Inflammatory macrophage treated with lipopolysaccharide for 4 hours (primary cell): ENCODE measurements at places on chromosomes 4 and X.
A peak's percentile ranks its signal among the peaks of the same experiment; 100 is the strongest.

DNA sequence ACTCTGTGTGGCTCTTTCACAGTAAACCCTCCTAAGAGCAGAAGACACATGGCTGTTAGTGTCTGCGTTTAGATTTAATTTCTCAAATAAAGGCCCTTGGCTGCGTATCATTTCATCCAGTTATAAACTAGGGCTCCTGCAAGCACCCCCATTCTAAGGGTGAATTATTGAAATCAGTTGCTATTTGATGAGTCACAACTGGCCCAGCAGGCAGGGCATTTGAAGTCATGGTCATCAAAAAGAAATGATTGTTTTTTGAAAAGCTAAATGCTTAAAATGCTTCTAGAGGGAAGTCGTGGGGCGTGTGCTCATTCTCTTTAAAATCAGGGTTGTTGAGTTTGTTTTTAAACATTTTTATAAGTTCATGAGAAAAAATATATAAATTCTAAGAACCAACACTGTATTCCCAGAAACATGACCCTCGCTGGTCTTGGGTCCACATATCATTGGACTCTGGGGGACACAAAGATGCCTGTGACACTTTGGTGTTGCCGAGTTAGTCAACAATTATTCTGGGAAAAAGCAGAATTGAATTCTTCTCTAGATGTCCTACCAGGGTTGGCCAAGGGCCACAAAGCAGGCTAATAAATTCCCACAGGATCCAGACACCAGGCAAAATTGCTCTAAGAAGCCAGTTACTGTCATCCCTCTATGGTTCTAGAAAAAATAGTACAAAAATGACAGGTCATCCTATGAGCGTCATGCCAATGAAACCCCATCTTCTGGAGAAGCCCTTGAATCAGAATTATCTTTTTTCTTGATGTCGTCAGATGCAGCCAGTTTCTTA is 99.5 kb upstream of the MYOZ2 start:
- no peak for DNase-seq

- no peak for DNase-seq
Measured at GRCh38 chrX:137172317-137172948, 138.6 kb upstream of the GPR101 start.

- no peak for DNase-seq
Measured at GRCh38 chrX:14798805-14799397, 74.0 kb downstream of the FANCB start.

GRCh38 chr4:112128452-112128851 is 16.8 kb upstream of the FAM241A start:
- DNase-seq = no peak

DNA sequence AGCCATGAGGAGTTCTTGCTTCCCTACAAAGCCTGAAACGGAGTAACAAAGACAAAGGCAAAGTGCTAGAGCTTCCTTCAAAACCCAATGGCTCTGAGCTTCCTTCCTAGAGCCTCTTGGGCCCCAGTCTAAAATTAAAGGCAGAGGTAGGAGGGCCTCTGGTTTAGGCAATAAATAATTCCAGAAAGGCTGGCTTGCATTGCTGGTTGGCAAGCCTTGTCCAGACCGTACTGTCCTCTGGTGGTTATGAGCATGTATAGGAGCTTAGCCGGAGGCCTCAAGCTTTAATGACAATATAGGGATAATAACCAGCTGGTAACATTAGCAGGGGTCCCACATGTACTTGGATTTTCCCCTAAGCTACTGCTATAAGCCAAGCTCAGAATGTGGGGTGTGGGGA is 237.3 kb downstream of the AR start:
- DNase-seq = no peak

DNA sequence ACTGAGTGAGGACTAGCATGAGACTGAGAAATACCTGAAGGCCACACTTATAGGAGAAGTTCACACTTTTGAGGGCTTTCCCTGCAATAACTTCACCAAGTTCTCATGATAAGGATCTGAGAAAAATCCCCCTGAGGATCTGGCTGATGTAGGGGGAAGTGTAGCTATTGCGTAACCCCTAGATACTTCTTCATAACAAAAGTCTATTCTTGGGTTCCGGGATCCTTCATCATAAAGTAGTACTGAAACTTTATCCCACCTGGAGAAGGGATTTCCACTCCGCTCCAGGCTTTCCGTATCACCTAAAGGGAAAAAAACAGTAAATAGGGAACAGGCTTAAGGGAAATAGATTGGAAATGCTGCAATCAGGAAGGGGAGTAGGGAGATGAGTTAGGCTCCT is 13.3 kb downstream of the USP27X start:
- peak; percentile 52 for DNase-seq

DNA sequence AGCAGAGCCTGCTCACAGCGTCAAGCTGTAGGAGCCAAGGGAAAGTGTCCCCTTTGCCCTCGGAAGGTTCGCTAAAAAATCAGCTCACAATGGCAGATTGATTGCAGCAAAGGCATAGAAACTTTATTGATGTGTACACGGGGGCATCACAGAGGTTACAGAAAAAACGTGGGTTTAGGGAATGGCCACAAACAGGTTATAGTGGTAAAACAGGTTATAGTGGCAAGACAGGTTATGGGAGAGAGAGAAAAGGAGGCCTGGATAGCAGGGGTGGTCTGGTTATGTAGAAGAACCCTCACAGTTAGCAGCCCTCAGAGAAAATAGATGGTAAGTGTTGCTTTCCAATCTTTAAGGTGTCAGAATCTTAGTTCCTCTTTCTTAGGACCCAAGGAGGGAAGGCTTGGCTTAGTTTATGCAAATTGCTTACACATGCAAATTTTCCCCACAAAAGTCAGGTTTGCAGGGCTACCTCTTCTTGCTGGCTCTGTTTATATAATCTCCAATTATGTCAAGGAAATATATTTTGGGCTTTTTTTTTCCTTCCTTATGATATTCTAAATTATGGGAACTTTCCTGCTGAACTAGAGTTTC is 113.7 kb downstream of the BMP15 start:
- no peak for DNase-seq

DNA sequence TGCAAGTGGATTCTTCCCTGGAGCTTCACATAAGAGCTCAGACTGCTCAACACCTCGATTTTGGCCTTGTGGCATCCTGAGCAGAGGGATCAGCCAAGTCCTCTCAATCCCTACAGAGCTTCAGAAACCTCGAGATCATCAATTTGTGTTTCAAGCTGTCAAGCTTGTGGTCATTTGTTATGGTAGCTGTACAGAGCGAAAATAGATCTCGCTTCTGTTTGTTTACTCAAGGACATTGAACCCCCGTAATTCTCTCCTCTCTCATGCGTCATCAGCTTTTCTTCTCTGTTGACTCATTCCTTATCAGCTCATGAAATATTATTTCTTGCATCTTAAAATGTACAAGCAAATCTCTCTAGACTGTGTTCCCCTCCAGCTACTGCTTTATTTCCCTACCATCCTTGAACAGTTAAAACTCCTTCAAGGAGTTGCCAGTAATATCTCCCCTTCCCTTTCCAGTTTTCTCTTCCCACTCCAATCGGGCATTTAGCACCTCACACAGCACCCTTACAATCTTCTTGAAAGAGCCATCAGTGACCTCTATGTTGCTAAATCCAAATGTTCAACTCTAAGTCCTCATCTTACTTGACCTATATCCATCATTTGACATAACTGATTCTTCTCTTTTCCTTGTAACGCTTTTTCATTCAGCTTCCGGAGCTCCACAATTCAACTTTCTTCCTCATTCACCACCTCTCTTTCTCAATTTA is 106.2 kb upstream of the FAT1 start:
- no peak for DNase-seq

DNA sequence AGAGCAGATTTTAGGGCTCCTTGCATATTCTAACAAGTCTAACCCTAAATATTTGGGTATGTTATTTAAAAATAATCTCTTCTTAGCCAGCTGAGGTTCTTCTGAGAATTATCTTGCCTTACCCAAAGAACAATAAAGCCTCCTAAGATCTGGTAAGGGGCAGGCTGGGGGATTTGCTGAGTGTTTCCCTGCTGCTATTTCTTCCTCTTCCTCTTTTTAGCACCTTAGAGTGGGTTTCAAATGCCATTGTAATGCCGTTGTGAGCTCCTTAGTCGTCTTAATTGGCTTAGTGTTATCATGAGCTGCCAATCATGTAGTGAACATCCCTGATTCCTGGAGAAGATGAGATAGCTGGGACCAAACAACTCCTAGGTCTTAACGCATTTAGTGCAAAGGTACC is 15.4 kb downstream of the STOX2 start:
- DNase-seq = no peak

GRCh38 chr4:44210750-44211149 is 237.9 kb downstream of the KCTD8 start:
- no peak for DNase-seq

GRCh38 chr4:158166701-158167100 is 6.1 kb downstream of the GASK1B start:
- DNase-seq = no peak

GRCh38 chr4:120085705-120086104 is 19.1 kb upstream of the MAD2L1 start:
- DNase-seq = peak; percentile 73

DNA sequence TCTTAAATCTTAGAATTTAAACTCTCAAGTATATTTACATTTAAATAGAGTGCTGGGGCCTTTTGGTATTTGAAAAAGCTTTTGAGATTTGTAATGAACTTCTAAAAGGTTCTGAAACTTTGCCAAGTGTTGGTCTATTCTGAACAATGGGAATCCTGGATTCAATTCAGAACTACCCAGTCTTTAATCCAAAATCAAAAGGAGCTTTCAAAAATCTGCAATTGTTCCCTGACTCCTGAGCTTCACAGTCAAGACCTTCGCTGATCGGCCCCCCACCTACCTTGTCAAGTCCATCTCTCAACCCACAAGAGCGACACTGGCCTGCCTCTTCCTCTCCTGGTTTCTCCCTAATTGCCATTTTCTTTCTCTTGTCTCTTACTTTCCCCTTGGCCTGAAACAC is 666.1 kb upstream of the BOD1L1 start:
- no peak for DNase-seq

GRCh38 chr4:147096667-147097604 is 151.3 kb upstream of the TTC29 start:
- DNase-seq = peak; percentile 39

DNA sequence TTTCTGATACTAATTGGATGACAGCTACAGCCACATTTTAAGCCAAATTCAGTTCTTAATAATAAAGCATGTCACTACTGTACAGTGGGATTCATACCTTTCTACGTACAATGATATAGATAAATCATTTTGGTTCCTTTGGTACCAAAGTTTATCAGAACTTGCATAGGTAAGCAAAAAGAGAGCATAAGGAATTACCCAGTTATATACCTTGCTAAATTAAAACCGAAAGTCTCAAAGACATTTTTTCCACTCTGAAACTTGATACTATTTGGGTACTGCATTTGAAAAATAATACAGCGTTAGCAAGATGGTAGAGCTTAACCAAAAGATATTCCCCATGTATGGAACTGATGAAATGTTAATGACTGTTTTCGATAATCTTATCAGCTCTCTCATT is 400.9 kb upstream of the ADGRL3 start:
- DNase-seq = no peak

DNA sequence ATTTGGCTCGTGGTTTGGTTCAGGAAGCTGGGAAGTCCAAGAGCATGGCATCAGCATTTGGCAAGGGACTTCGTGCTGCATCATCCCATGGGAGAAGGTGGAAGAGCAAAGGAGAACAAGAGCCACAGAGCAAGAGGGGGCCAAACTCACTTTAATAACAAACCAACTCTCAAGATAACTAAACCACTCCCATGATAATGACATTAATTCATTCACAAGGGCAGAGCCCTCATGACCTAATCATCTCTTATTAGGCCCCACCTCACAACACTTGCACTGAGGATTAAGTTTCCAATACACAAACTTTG is 113.4 kb upstream of the ATXN3L start:
- no peak for DNase-seq

GRCh38 chrX:136386173-136386572 is 85.4 kb downstream of the ADGRG4 start:
- DNase-seq = no peak
